ENCODE measurements at places on chromosomes 6 and 20. TPM values are rescaled to one million over a fixed set of nuclear protein-coding genes. Genes with fewer than 3 reads are reported as not detected.

DNA sequence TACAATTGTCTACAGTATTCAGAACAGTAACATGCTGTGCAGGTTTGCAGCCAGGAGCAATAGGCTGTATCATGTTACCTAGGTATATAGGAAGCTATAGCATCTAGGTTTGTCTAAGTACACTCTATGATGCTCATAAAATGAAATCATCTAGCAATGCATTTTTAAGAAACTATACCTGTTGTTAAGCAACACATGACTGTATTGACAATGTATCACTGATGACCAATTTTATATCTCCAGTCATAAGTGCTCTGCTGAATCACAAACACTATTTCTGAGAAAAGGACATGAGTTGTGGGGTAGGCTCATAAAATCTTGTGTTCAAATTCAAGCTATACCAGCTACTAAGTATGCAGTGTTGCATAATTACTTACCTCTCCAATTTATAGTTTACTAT is 501.3 kb downstream of the CD109 start:
- no peak for DNase-seq

GRCh38 chr6:53410508-53411258 is 61.9 kb upstream of the ELOVL5 start:
- DNase-seq = peak; percentile 56

DNA sequence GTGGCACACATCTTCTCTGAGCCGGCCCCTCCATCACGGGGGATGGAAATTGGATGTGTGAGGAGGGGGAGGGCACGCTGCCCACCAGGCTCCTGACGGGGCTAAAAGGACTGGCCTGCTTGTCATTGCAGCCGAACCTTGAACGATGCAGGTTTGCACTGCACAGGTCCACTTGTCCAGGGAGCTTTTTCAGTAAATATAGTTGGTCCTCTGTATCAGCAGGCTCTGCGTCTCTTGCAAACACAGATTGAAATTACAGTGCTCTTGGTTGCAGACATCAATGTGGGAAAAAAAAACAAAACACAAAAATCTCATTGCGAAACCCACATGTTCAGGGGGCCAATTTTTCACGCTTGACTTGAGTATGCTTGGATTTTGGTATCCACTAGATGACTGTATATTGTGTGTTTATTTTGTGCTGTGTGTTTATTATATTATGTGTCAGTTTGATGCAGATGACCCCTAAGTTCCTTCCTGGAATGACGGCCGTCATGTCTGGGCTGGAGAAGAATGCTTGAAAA is 29.2 kb downstream of the ERMARD start:
- no peak for DNase-seq

DNA sequence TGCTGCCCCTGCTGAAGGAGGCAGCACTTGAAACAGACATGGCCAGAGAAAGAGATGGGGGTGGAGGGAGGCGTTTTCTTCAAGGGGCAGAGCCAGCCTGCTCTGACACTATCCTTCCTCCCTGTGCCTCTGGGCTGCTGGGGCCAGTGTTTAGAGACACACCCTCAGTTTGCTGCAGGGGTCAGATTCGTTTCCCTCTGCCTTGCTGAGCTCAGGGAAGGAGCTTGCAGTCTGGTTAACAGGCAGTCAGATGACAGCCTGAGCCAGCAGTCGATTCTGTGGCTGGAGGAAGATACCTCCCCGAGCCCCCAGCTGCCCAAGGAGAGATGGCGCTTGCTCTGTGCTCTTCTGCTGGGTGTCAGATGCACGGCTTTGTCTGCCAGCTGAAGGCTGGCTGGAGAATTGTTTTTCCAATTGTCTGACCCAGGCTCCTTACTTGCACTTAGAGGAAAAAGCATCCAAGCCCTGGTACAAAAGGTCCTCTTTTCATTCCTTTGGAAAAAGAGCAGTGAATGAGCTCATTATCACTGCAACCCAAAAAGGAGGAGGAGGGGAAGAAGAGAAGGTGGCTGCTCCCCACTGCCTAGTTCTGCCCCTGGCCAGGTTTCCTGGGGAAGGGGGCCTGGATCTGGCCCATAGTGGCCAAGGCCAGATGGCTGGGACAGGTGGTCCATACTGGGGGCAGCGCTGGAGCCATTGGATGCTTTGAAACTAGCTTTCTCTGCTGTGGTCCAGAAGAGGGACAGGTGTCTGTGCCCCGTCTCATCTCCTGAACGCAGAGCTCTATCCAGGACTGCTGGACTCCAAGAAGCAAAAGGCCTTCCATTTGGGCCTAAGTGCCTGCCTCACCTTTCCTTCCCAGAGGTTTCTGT is 88.2 kb downstream of the TCP11 start:
- no peak for DNase-seq

GRCh38 chr20:56606174-56606945 is 22.7 kb upstream of the TFAP2C start:
- DNase-seq = no peak

DNA sequence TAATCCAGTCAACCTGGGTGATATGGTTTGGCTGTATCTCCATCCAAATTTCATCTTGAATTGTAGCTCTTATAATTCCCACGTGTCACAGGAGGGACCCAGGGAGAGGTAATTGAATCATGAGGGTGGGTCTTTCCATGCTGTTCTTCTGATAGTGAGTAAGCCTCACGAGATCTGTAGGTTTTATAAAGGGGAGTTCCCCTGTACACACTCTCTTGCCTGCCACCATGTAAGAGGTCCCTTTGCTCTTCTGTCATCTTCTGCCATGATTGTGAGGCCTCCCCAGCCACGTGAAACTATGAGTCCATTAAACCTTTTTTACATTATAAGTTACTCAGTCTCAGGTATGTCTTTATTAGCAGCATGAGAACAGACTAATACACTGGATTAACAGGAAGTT is 19.5 kb downstream of the GSTA3 start:
- no peak for DNase-seq

- peak; percentile 96 for DNase-seq
Measured at GRCh38 chr6:5094327-5094726, 9.2 kb downstream of the PPP1R3G start.

- DNase-seq = no peak
Measured at GRCh38 chr20:46359233-46359751, 47.1 kb downstream of the ELMO2 start.

GRCh38 chr6:145865595-145865994 is 51.0 kb upstream of the FBXO30 start:
- DNase-seq = no peak

GRCh38 chr6:138287144-138287955 is 69.1 kb upstream of the PBOV1 start:
- DNase-seq = peak; percentile 20

DNA sequence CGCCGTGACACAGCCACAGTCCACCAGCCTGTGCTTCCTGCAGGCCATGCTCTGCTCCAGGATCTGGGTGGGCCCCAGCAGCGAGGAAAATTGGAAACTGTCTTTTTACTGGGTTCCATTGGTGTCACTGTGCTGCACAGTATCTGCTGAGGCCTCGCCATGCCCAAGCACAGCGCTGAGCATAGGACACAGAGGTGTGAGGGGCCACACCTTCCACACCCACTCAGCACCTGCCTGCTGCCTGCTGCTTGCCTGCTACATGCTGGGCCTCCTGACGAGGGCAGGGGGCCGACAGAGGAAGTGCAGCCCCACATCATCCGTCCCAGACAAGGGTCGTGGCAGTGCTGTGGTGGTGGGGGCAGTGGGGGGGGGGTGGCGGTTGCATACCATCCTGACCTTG is 173.0 kb upstream of the THBS2 start:
- DNase-seq = no peak

- DNase-seq = peak; percentile 48
Measured at GRCh38 chr6:33929575-33930288, 125.9 kb upstream of the MLN start.

GRCh38 chr6:23842760-23843159 is 283.3 kb upstream of the NRSN1 start:
- no peak for DNase-seq

DNA sequence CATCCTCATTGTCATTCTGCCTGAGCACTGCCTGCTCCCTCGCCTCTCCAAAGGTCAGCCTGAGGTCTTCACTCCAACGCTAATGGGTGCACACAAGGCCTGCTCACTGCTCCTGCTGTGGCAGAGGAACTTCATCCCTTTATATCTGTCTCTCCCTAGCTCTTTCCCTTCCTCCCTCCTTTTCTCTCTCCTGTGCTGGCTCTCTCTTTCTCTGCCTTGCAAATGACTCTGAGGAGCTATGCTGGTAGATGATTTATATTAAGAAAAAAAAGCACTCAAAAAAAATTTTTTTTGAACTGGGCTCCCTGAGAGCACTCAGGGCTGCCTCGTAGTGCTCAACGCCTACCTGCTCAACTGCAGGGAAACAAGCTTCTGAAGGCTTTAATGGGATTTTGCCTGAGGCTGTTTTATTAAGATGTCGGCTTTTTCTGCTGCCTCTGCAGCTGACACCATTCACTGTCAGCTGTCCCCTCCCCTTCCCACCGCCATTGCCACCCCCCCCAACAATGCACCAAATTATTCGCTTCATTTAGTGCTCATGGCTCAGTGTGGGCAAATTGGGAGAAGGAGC is 137.7 kb upstream of the DEFB112 start:
- DNase-seq = no peak

DNA sequence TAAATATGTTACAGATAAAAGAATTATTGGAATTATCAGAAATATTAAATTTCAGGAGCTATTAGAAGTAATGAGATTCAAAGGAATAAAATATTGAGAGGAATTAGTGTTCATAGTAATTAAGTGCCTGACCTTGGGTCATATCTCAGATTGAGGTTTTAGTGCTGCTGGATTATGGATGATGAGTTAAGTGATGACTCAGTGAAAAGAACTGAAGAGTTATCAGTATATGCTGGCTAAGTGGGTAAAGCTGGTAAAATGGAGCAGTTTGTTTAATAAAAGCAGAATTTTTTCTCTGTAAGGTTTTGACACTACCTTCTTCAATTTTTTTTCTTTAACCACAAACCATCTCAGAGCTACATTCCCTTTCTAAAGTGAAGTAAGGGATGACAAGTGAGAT is 206.7 kb downstream of the MANEA start:
- DNase-seq = no peak

- DNase-seq = peak; percentile 50
Measured at GRCh38 chr6:169145991-169146501, 107.6 kb downstream of the THBS2 start.

- DNase-seq = no peak
Measured at GRCh38 chr20:10954137-10954840, 280.5 kb upstream of the JAG1 start.

- peak; percentile 82 for DNase-seq
Measured at GRCh38 chr6:41488433-41489119, 57.6 kb upstream of the FOXP4 start.

- no peak for DNase-seq
Measured at GRCh38 chr6:108677894-108678293, 117.2 kb downstream of the FOXO3 start.

DNA sequence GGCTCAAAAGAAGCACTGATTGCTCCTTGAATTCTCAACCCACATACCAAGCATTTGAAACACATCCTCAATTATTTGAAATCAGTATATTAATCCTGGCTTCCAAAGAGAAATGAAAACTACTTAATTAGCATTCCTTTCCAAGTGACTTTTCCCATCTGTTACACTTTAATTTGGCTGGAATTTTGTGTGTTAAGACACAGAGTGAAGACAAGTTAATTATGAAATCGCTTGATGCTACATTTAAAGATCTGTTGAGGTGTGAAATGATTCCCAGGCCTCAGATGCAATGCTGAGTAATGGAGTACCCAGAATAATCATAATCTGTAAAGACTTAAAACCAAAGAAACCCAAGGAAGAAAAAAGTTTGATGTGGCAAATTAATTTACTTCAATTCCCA is 241.4 kb downstream of the ADGB start:
- DNase-seq = no peak

- DNase-seq = no peak
Measured at GRCh38 chr6:105941621-105942412, 144.3 kb upstream of the PRDM1 start.

- peak; percentile 36 for DNase-seq
Measured at GRCh38 chr20:62900052-62900691, 26.1 kb downstream of the DIDO1 start.

DNA sequence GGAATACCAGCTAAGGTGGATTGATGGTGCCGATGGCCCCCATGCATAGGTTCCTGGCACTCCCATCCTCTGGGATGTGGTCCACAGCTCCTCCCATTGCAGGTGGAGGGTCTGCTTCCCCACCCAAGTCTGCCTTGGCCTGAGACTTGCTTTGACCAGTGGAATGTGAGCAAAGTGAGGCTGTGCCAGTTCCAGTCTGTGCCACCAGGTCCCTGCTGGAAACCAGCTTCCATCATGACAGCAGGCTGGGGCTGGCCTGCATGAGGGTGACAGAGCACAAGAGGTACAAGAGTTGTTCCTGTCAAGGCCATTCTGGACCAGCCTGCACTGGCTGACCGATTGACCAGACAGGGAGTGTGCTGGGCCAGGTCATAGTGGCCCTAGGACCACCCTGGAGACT is 27.0 kb upstream of the CCR6 start:
- no peak for DNase-seq

DNA sequence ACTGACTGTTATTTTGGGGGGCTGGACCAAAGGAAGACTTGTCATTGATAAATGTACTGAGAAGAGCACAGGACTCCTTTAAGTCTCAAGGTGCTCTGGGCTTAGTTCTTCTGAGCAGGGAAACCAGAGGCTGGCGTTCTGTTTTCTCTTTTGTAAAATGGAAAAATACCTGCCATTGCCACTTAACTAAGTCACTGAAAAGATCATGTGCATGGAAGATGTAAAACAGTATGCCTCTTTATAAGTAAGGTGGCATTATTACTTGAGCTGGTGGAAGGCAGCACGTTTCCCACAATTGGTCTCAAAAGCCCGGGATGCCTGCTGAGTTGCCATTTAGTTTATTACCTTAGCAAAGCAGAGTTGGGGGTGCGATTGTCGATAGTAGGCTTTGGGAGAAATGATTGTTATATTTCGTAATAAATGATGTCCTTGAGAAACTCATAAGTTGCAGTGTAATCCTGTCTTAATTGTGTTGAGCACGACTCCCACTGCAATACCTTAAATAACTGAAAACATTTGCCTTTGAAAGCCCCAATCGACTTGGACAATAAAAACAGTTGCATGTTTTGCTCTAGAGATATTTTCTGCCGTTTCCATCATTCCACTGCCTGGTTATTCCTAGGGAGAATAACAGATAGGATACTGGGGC is 3.6 kb downstream of the JARID2 start:
- no peak for DNase-seq

DNA sequence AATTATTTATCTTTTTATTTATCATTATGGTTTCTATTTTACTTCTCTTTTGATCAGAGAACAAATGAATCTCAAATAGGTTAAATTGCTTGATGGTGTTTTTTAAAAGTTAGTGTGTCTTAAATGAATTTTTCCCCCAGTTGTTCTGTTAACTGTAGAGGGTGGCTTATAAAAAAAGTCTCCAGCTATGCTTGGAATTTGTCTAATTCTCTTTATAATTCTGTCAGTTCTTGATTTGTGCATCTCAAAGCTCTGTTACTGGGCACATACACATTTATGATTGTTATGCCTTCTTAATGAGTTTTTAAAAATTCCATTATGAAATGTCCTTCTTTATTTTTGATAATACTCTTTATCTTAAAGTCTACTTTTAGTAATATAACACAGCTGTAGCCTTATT is 58.0 kb downstream of the LIN28B start:
- no peak for DNase-seq

ZMYND8 gene
- total RNA-seq = 11.7 TPM

LPA gene
- total RNA-seq = not detected

NKAIN4 gene
- not detected for total RNA-seq

POPDC3 gene
- 42.4 TPM for total RNA-seq

EEF1E1 gene
- total RNA-seq = 150 TPM

PLN gene
- total RNA-seq = 0.60 TPM

WFDC2 gene
- not detected for total RNA-seq

CST5 gene
- total RNA-seq = not detected

SIRPD gene
- not detected for total RNA-seq

MCM3 gene
- 161 TPM for total RNA-seq

ELOVL2 gene
- total RNA-seq = 0.85 TPM

ABHD16B gene
- not detected for total RNA-seq
